ENCODE measurements at places on chromosomes 6 and 20.

DNA sequence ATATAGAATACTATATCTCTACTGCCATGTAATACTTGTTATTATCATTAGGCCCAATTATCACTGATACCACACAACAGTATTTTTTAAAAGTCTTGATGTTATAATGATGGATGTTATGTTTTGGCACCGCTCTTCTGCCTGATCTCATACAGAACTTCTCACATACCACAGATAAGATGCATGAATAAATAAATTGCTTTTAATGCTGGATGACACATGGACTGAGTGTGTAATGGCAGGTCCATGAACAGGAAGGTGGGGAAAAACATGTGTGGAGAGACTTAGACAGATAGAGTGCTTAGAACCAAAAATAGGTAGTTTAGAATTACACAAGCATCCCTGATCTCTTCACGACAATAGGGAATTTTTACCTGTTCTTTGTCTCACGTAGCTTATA, 258.4 kb upstream of the MARCKS start:
- no peak for DNase-seq

GRCh38 chr20:51767867-51768758, at the start of gene ATP9A:
TSS of gene ATP9A (minus strand) at chr20:51768390. CDS start at chr20:51768369, 21 bp downstream.
- peak; percentile 50 for DNase-seq

GRCh38 chr20:18611492-18611891, 23.6 kb downstream of the DTD1 start:
- no peak for DNase-seq

- DNase-seq = no peak
These were observed 6.6 kb upstream of the C20orf202 start for GRCh38 chr20:1196634-1197033.

DNA sequence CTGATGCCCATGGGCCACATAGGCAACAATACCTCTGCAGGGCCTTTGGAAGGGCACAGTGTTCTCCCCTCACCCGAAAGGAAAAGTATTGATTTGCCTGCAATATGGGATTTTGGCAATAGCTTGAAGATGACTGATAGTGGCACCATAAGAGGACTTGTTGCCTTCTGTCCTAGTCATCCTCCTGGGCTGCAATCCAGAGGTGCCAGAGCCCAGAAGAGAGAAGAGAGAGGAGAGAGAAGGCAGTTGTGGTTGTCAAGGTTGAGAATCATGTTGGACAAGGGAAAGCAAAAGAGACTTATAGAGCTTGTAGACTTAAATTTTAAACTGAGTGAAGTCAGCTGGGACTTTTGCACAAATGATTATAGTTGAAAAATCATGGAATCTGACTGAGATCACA, 14.6 kb downstream of the HDGFL1 start:
- DNase-seq = no peak

DNA sequence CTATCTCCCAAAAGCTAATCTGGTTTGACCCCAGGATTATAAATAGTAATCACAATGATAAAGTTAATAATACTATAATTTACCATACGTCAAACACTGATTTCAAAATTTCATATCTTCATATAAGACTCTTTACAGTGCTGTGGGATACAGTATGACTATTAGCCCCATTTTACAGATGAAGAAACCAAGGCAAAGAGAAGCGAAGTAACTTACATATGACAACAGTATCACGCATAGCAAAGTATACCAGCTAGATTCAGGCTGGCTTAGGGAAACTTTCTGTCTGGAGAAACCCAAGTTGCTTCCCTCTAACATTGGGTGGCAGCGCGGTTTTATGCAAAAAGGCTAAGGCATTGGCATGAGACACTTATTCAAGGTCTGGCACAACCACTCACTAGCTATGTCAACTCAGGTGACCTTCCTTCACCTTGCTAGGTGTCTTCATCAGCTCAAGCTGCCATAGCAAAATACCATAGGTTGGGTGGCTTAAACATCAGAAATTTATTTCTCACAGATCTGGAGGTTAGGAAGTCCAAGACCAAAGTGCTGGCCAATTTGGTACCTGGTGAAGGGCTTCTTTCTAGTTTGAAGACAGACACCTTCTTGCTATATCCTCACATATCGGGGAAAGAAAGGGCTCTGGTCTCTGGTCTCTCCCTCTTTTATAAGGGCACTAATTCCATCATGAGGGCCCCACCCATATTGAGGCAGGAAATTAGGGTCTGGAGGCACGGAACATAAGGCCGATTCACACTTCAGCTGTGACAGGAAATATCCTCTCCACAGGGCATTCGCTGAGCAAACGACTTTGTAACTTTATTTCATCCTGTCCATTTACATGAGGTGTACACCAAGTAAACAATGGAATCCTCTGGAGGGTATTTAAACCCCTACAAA, 22.4 kb upstream of the UTRN start:
- DNase-seq = no peak

DNA sequence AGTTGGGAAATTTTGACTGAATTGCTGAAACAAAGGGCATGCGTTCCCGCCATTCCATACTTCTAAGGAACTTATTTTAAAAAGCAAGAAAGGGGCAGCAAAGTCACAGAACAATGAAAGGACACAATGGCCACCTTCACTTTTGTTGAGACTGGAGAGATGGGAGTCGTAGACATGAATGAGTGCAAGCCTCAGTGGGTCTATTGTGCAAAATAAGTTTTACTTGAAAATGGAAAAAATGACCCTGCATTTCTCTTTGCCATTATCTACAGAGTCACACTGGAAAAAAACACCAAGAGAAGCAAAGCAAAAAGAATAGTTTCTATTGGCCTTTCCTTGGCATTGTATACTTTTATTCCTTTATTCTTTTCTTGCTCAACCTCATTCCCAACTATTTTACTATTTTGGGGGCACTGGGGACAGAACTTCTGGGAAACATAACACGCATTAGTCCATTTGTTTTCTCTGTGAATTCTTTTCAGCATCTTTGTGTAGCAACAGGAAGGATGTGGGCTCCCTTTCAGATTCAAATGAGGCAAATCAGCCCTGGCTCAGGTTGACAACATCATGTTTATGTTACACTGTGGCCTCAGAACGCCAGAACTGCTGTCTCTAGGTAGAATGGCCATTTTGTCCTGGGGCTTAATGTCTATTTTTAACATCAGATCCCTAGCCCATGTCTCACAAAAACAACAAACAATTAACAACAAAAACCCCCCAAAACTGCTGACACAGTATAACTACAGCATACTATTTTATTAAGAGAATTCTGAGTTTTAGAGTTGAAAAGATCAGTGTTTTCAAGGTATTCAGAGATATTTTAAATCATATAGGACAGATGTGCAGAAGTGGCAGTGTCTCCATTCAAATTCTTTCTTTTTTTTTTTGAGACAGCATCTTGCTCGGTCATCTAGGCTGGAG, 122.2 kb downstream of the FYN start:
- DNase-seq = no peak

- DNase-seq = peak; percentile 72
These were observed at the start of gene RBCK1 for GRCh38 chr20:407953-408842. TSS of gene RBCK1 (plus strand) at chr20:408299. CDS start at chr20:408758, 459 bp downstream.

DNA sequence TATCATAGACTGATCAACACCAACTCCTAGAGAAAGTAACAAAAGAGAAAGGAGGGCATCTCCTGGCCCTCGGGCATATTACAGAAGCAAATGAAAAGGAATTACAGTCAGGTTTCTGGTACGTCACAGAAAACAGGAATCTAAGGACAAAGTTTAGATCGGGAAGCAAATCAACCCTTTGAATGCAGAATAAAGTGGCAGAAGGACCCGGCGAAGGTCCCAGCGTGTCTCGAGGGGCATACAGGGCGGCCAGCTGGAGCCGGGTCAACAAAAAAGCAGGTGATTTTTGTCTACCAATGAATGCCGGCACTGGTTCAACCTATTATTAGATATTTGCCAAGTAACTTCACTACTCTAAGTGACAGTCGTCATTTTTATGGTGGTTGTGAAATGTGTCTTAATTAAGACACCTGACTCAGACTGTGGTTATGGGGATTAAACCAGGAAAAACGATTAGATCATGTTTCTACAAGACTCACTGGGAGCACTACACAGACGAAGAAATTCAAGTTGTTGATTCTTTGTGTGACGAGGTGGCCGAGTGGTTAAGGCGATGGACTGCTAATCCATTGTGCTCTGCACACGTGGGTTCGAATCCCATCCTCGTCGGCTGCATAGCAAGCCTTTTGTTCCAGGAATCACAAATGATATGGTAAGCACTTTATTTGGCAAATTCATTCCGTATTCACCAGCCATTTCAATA, 12.4 kb upstream of the ZSCAN9 start:
- no peak for DNase-seq

DNA sequence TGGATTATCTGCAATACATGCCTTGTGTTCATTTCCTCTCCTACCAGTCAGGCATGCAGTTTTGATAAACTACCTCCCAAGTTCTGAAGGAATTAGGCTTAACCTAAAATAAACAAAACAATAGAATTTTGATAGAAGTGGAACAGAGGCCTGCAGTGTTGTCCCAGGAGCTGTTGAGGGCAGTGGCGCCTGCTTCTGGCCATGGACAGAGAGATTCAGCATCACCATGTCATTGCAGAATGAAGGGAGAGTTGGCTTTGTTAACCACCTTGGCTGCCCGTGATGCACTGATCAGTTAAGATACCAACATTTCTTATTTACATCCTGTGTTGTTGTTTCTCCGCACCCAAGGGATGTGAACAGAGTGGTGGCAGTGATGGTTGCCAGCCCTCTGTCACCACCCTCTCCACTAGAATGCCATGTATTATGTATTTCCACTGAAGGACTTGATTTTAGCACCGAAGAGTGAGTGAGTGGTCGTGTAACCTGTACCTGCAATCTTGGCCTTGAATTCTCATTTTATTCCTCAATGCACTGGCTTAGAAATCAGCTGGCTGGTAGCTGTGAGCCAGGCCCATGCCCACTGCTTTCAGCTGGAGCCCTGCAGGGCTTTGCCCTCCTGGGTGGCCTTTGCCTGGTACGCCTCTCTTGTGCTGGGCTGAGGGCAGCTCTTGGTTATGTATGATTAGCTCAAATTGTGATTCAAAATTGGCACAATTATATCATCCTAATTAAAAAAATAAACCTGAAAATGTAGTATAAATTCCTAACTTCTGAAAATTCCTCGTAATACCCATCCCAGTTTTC, 56.5 kb downstream of the SHLD1 start:
- DNase-seq = no peak

DNA sequence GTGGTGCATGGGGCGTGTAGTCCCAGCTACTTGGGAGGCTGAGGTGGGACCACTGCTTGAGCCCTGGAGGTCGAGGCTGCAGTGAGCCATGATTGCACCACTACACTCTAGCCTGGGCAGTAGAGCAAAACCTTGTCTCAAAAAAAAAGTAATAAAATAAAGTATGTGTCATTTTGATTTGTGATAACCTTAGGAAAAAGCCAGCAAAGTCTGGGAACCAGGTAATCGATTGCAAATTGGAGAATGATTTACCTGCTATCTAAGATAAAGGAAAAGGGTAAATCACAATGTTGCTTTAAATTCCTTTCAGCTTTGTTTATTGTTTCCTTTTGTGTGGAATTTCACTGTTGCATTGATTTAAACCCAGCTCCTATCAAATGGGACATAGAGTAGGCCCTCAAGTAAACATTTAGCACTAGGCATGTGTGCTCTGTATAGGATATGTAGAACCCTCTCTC, 59.0 kb downstream of the SGK1 start:
- no peak for DNase-seq

DNA sequence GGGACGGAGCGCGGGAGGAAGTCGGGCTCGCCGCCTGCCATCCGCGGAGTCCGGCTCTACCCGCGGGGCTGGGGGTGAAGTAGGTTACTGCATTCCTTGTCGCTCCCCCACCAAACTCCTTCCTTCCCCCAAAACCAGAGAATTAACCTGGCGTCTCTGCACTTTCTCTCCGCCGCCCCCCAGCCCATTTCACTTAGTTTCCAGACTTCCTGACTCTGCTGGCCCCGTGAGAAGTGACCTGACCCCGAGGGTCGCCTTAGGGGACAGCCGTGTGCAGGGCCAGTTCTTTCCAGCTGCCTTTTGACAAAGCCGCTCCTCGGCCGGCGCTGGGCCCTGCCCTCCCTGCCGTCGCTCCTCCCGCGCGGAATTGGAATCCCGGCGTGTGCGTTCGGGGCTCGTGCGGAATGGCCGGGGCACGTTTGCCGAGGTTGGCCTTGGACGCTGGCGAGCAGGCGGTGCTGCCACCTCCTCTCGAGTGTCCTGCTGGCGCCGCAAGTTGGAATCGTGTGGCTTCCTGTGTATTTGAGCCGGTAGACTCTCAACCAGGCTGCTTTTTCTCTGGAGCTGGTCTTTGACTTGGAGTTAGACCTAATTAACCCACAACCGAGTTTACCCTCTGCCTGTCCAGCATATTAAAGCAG, 650 bp downstream of the DCBLD1 start:
- DNase-seq = peak; percentile 37

DNA sequence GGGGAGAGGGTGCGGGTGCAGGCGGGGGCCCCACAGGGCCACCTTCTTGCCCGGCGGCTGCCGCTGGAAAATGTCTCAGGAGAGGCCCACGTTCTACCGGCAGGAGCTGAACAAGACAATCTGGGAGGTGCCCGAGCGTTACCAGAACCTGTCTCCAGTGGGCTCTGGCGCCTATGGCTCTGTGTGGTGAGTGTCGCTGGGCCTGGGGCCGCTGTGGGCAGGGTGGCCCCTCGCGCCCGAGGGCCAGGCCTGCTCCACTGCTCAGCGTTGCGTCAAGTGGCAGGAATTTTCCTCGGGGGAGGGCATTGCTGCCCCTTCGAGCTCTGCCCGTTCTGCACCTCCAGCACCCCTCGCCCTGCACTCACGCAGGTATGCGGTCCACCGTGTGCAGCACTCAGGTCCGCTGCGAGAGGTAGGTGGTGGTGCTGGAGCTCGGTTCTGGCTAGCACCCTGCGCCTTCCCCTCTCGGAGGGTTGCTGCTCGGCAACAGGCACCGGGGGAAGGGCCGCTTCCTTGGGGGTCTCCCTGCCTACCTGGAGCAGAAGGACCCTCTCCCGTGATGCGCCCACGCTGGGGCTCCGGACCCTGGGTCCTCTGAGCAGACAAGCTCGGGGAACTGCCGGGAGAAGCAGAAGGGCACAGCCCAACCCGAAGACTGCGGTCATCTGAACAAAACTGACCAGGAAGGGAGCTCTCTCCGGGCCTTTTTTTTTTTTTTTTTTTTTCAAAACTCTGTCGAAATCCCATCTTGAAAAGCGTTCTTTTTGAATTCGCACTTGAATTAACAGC, 674 bp downstream of the MAPK14 start:
- peak; percentile 65 for DNase-seq

- DNase-seq = no peak
These were observed 213.6 kb upstream of the DTNBP1 start for GRCh38 chr6:15876406-15876805.

DNA sequence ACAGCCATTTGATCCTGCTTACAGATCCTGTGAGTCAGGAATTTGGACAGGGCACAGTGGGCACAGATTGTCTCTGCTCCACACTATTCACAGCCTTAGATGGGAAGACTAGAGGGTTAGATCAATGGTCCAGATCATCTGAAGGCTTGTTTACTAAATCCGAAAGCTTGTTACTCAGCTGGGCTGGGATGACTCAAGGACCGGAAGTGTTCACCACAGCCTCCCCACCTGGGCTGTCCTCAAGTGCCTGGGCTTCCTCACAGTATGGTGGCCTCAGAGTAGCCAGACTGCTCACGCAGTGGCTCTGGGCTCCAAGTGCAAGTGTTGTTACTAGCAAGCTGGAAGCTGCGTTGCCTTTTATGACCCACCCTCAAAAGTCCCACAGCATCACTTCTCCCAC, 75.4 kb upstream of the INSM1 start:
- DNase-seq = no peak

Data from substantia nigra (tissue), 51 donors.